ENCODE measurements at places on chromosomes 13 and 19.
A peak's percentile ranks its signal among the peaks of the same experiment; 100 is the strongest.

GRCh38 chr19:15378534-15379082 is 979 bp downstream of the AKAP8 start:
- peak; percentile 17 for DNase-seq

GRCh38 chr19:20357921-20358320 is 190.9 kb downstream of the ZNF486 start:
- DNase-seq: no peak

- no peak for DNase-seq
These were observed 54.5 kb downstream of the GPR180 start for GRCh38 chr13:94656176-94656575.

GRCh38 chr19:13958043-13958442 is 5.7 kb downstream of the DCAF15 start:
- DNase-seq: no peak

- DNase-seq: no peak
These were observed 7.9 kb upstream of the WBP4 start for GRCh38 chr13:41053384-41053826.

DNA sequence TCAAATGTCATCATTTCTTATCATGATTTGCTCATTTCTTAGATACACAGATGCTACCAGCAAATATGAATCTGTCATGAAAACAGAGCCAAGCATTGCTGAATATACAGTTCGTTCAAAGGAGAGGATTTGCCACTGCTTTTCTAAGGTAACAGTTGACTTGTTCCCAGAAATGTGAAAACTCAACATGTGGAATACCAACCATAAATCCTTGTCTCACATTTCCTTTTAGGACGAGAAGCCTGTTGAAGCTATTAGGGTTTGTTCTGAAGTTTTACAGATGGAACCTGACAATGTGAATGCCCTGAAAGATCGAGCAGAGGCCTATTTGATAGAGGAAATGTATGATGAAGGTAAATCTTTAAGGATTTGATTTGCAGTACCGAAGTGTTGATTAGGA is 86.7 kb downstream of the DNAJC3 start:
- DNase-seq: no peak

All from amniotic stem cell (primary cell).